Activated CD4-positive, alpha-beta T cell treated with anti-CD3 and anti-CD28 coated beads for 48 hours (primary cell): ENCODE measurements at places on chromosomes 13 and 19.

GRCh38 chr19:21617740-21618339, 112.4 kb downstream of the ZNF429 start:
- DNase-seq: no peak

DNA sequence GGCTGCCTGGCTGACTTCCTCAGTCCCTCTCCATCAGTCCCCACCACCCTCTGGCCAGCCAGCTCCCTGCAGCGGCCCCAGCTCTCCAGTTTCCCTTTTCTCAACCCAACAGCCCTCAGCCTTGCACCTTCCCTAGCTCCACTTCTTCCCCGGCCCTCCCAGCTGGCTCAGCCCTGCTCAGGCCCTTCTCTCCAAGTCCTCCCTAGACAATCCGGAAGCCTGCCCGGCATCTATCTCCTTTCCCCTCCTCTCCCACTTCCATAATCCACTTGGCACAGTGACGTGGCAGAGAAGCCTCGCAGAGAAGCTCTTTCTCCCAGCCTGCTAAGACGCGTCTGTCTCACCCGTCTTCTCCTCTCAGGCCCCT, 1.1 kb downstream of the UBXN6 start:
- DNase-seq: no peak

- no peak for DNase-seq
These were observed 482.8 kb downstream of the SLITRK5 start for GRCh38 chr13:88154001-88154400.

- no peak for DNase-seq
These were observed 290.0 kb downstream of the MZT1 start for GRCh38 chr13:72437458-72437857.

DNA sequence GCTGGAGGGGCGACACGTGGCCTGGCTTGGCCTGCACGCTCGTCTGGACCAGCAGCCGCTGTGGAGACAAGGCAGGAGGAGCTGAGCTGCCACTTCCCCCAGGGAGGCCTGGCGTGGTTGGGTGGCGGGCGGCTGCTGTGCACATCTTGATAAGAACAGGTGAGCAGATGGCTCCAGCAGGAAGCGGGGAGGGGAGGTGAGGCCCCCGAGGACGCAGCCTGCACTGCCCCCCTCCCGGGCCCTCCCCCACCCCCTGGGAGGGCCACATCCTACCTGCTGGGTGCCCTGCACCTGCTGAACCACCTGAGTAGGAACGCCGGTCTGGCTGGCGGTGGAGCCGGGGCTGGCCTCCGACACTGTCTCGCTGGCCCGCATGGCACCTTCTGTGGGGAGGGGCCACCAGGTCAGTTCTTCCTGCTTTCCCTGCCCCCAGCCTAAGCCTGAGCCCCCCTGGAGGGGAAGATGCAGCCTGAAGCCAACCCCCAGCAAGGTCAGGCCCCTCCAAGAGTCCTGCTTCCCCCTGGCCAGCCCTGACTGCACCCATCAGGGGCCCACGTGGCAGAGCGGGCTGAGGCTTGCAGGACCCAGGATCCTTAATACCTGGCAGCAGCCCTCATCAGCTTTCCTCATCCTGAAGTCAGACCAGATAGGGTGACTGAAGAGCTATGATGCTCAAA, 22.8 kb downstream of the RFX1 start:
- DNase-seq: no peak

GRCh38 chr19:8363803-8364771, at the start of gene ANGPTL4:
ANGPTL4 (plus strand) TSS chr19:8364155; CDS start chr19:8364322, 167 bp downstream.
- DNase-seq: peak; percentile 73

DNA sequence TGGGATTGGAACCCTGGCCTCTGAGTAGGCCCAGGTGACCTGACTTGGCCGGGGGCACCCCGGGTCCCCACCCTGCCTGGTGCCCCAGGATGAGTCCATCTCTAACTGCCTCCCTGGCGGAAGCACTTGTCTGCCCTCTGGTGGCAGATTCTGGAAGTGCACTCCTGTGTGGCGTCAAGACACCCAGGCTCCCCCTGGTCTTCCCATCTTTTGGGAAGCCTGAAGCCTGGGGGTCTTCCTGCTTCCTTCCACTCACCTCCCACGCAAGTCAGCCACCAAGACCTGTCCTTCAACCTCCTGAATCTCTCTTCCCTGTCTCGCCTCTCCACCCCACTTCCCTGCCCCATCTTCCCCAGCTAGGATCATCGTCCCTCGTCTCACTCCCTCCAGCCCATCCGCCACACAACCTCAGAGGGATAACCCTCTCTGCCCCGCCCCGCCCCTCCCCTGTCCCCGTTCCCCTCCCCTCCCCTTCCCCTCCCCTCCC, 7.4 kb downstream of the RABAC1 start:
- DNase-seq: peak; percentile 92

- no peak for DNase-seq
These were observed 389.4 kb downstream of the RFC3 start for GRCh38 chr13:34207334-34207733.

GRCh38 chr19:55252760-55253663, 5.8 kb downstream of the PPP6R1 start:
- DNase-seq: no peak

DNA sequence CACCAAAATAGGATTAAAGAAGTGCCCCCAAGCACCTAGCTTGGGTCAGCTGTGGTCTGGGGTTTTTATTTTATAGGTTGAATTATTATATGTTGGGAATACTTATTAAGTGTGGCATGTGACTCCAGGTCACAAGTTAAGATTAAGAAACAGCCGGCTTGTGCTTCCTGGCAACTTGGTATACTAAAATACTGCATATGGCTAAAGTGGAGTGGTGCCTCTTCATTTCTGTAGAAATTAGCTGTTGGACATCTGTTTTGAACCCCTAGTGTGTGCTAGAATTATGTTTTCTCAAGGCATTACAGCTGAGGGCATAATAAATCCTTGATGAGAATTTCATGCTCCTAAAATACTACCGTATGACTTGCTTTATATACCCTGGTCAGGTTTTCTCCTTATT, 286.6 kb downstream of the SHISA2 start:
- no peak for DNase-seq

GRCh38 chr13:21256891-21257290, 80.4 kb downstream of the MRPL57 start:
- DNase-seq: no peak

- DNase-seq: no peak
These were observed 1196.2 kb downstream of the PCDH9 start for GRCh38 chr13:66033924-66034323.

DNA sequence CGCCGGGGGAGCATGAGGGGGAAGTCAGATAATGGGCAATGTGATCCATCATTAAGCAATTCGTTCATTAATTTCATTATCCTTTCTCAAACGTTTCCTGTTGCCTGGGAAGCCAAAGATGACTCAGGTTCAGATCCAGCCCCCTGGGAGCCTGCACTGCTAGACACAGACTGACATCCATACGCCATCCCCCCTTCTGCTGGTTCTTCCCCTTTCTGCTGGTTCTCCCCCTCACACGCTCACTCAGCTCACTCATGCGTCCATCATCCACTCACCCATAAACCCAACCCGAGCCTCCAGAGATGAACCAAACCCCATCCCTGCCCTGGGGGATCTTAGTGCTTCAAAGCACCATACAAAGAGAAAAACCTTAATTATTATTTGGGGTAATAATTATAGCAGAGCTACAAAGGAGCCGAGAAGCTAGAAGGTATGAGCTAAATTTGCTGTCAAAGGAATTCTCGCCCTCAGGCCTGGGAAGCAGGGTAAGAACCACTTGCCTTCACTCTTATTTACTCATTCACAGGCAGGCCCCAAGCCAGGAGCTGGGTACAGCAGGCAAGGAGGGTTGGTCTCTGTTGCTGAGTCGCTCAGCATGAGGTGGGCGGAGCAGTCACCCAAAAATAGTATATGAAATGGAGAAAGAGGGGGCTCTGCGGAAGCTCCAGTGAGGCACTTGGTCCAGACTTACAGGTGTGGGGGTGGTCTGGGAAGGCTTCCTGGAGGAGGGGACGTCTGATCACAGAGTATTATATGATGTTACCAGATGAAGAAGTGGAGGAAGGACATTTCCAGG, 7.0 kb upstream of the ZNF444 start:
- DNase-seq: no peak

DNA sequence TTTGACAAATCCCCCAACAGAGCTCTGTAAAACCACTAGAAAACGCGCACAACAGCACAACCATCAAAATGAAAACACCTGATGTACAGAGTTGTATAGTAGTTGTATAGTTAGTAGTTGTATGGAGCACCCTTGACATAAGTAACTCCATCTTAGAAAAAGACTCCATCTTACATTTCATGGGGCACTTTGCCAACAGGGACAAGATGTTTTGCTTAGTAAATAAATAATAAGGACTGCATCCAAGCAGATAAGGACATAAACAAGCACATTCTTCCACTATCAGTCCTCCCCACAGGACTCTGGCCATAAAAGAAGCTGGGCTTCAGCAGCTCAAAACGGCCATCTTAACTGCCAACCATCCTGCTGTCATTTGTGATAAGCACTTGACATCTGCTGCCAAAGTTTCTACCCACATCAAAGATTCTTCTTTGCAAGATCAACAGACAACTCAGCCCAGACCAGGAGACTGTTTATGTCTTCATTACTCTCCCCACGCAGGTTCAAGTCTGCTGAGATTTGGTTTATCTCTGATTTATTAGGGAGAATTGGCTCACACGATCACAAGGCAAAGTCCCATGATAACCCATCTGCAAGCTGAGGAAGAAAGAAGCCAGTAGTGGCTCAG, 20.7 kb upstream of the ZNF331 start:
- no peak for DNase-seq

DNA sequence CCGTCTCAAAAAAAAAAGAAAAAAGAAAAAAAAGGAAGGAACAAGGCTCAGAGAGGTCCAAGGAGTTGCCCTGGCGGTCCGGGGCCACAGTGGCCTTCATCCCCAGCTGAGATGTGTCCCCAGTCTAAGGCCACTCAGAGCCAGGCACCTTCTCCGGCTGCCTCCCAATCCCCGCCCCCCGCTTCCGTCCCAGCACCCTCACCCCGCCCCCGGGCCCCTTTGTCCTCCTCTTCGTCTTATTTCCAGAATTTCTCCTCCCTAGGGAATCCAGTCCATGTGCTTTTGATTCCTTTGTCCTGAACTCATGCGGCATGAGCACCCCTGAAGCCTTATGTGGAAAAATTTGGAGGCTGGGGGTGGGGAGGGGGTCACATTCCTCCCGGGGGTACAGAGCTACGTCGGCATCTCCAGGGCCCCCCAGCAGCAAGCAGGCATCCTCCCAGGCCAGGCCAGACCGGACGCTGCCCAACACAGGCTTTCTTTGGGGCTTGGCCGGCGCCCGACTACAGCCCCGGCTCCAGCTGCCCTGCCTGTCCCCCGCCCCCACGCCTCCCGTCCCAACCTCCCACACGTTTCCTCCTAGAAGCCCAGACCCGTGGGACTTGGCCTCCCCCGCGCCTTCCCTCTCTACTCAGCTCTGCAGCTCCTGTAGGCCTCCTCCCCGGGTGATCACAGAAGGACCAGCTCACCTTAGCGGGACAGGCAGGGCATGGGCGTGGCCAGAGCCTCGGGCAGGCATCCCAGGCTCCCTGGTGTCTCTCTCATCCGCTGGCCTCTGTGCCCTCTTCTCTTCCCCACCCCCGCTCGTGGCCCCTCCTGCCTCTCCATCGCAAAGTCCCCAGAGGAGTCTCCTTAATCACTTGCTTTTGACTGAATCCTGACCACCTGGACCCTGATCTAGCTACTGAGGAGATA, 17.8 kb upstream of the ADGRE5 start:
- peak; percentile 81 for DNase-seq

GRCh38 chr13:112849500-112849899, 119.5 kb upstream of the MCF2L start:
- DNase-seq: no peak

GRCh38 chr13:75186379-75186778, 295.6 kb downstream of the TBC1D4 start:
- no peak for DNase-seq

- DNase-seq: peak; percentile 65
These were observed at the start of gene ARHGEF1 for GRCh38 chr19:41882568-41883462. ARHGEF1 (plus strand) TSS chr19:41883184; CDS start chr19:41888083, 4,899 bp downstream.

DNA sequence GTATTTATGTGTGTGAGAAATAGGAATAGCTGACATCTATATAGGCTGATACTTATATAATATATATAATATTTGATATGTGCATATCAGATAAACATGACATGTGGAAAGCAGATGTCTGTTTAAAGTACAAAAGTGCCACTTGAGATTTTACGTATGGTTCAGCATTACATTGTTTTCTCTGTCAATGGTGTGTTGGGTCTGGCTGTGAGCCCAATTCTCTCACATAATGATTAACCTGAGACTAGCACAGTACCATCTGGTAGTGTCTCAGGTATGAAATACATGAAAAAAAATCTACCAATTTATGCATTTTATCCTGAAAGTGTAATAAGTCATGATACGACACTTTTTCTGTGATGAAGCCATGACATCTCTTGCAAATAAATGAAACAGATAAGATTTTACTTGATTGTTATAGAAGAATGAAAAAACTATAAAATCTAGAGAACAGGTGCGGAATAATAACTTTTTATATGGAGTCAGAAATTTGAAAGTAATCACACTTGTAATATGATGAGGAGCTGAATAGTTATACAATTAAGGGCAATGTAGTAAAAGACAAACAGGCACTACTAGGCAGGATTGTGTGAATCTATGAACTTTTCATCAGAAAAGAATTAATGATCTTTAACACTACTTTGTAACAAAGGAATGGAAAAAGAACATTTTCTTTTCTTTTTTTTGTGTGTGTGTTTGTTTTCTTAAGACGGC, 1405.0 kb downstream of the OLFM4 start:
- no peak for DNase-seq

DNA sequence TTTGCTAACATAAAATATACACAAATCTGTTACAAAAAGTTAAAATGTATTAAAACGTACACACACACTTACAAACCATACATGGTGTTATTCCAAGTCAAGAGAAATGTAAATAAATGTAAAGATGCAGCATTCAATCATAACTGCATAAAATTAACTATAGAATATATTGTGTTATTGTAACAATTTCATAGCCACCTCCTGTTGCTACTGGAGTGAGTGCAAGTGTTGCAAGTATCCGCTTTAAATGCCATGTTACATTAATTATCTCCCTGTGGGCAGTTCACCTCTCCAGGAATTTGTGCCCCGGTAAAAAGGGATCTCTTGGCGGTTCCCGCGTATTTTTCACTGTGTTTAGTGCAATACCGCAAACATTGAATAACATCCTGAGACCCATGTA, 3.5 kb upstream of the INSR start:
- no peak for DNase-seq
